ENCODE measurements at places on chromosomes 5 and 9.
A peak's percentile ranks its signal among the peaks of the same experiment; 100 is the strongest.

DNA sequence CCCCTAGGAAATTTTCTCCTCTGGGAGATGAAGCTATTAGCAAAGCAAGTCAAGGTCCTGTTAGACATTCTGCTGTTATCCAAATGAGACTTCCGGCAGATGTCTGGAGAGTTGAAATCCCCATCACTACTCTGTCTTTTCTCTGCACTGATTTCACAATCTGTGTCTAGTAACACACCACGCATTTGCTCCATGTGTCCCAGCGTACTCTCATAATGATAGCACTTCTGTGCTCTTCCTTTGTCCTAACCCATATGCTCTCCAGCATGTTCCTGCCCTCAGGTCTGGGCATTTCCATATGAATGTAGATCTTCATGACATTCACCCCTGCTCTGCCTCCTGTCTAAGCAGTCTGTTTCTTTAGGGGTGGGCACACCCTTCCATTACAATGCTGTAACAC is 1949.0 kb upstream of the WWC1 start:
- DNase-seq = no peak

DNA sequence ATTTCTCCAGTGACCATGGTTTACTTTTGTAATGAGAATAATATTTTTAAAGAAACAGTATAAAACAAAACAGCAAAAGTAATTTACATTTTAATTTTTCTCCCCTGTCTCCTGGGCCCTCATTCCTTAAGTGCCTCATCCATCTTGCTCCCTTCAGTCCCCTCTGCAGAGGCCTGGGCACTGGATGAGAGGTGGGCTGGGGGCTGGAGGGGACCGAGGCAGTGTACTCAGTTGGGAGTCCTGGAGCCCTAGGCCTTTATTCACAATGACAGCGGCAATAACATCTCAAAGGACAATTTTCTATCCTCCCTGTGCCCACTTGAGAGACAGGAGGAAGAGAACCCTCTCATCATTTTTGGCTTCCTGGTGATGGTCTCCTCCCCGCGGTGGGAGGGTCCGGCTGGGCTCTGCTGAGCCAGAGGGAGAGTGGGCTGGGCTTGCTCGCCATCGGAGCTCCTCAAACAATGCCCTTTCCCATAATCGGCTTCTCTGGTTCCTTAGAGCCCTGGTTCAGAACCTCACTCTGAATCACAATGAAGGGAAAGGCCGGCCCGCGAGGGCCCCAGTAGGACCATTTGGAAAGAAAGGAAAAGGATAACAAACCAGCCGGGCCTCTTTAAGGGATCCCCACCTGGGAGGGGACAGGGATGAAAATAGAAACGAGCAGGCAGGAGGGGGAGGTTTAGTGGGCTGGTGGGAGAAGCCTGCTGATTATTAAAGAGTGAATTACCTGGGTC is 9.7 kb upstream of the SMIM32 start:
- DNase-seq = no peak

- DNase-seq = no peak
Measured at GRCh38 chr5:179307931-179308471, 37.3 kb downstream of the ADAMTS2 start.

GRCh38 chr5:41559184-41559583 is 48.8 kb upstream of the PLCXD3 start:
- DNase-seq = no peak

GRCh38 chr9:107407675-107408074 is 81.9 kb downstream of the KLF4 start:
- no peak for DNase-seq

GRCh38 chr5:176780176-176781053 is 29.9 kb upstream of the UNC5A start:
- peak; percentile 18 for DNase-seq

- peak; percentile 39 for DNase-seq
Measured at GRCh38 chr9:37293664-37294524, 128.6 kb upstream of the GRHPR start.

Measured in SJCRH30 (cell line).